Cardiac muscle cell (in vitro differentiated cells and primary cell): ENCODE measurements at places on chromosomes 16 and 17. TPM values are rescaled to one million over a fixed set of nuclear protein-coding genes. Genes with fewer than 3 reads are reported as not detected.

PDF gene
- total RNA-seq = 16.1 and 16.7 TPM in 2 replicates

CRYM gene
- 0.21 TPM in 1 of 2 replicates, not detected in the other for total RNA-seq

EPOP gene
- total RNA-seq = 13.4 and 13.9 TPM in 2 replicates

CTF1 gene
- total RNA-seq = 4.9 and 5.0 TPM in 2 replicates

TSPAN10 gene
- 5.0 TPM in 2 replicates for total RNA-seq

RNU2-1 gene
- not detected in 2 replicates for total RNA-seq

OXLD1 gene
- 100 and 130 TPM in 2 replicates for total RNA-seq

TP53I13 gene
- 100 and 105 TPM in 2 replicates for total RNA-seq

LIMD2 gene
- 58.8 and 76.3 TPM in 2 replicates for total RNA-seq

MYH8 gene
- total RNA-seq = not detected in 2 replicates

PRR15L gene
- total RNA-seq = not detected in 2 replicates

OR1A1 gene
- not detected in 2 replicates for total RNA-seq

KRT28 gene
- total RNA-seq = not detected in 2 replicates

MAF gene
- total RNA-seq = 18.7 and 21.5 TPM in 2 replicates

P2RX5 gene
- total RNA-seq = 0.09 and 0.46 TPM in 2 replicates

AGRP gene
- total RNA-seq = not detected in 2 replicates

RAD51D gene
- 4.9 and 5.8 TPM in 2 replicates for total RNA-seq

COPRS gene
- total RNA-seq = 66.0 and 104 TPM in 2 replicates

SMIM22 gene
- total RNA-seq = not detected in 2 replicates

NAGLU gene
- 49.0 and 56.9 TPM in 2 replicates for total RNA-seq

RAI1 gene
- total RNA-seq = 29.7 and 46.2 TPM in 2 replicates

GSDMA gene
- total RNA-seq = not detected in 2 replicates

IRX5 gene
- total RNA-seq = 69.1 and 93.0 TPM in 2 replicates

ATP2A1 gene
- total RNA-seq = 2.6 and 2.7 TPM in 2 replicates

KREMEN2 gene
- total RNA-seq = 2.6 and 3.9 TPM in 2 replicates

CIITA gene
- 0.06 TPM in 1 of 2 replicates, not detected in the other for total RNA-seq

RPL13 gene
- total RNA-seq = 4,932 and 5,939 TPM in 2 replicates

MYH11 gene
- 2.0 and 16.3 TPM in 2 replicates for total RNA-seq

PERCC1 gene
- total RNA-seq = 0.18 TPM in 1 of 2 replicates, not detected in the other

SLC7A5 gene
- total RNA-seq = 5.4 and 7.4 TPM in 2 replicates

CACNG5 gene
- not detected in 2 replicates for total RNA-seq

SPATA22 gene
- not detected in 2 replicates for total RNA-seq

PIRT gene
- not detected in 2 replicates for total RNA-seq

SCGB1C2 gene
- total RNA-seq = not detected in 2 replicates

CCDC154 gene
- total RNA-seq = 0.32 and 1.5 TPM in 2 replicates

NXPH3 gene
- total RNA-seq = 8.1 and 9.0 TPM in 2 replicates

G6PC1 gene
- not detected in 2 replicates for total RNA-seq

C17orf50 gene
- 0.21 and 0.74 TPM in 2 replicates for total RNA-seq

KRTAP4-7 gene
- total RNA-seq = not detected in 2 replicates

HAP1 gene
- 0.98 and 1.8 TPM in 2 replicates for total RNA-seq

DHX58 gene
- 0.42 and 1.2 TPM in 2 replicates for total RNA-seq

TBCD gene
- 32.1 and 55.7 TPM in 2 replicates for total RNA-seq

SLC39A11 gene
- 10.8 and 11.7 TPM in 2 replicates for total RNA-seq

IL17C gene
- total RNA-seq = not detected in 2 replicates

SLC16A13 gene
- 3.7 and 4.0 TPM in 2 replicates for total RNA-seq

SEPTIN1 gene
- total RNA-seq = 0.92 and 0.95 TPM in 2 replicates

EPX gene
- not detected in 2 replicates for total RNA-seq

NPIPB8 gene
- total RNA-seq = not detected in 2 replicates

SSTR5 gene
- not detected in 2 replicates for total RNA-seq

SPNS2 gene
- total RNA-seq = 1.0 and 3.5 TPM in 2 replicates

CRK gene
- 25.0 and 28.7 TPM in 2 replicates for total RNA-seq

PRSS33 gene
- not detected in 2 replicates for total RNA-seq

TEKT1 gene
- 0.28 TPM in 1 of 2 replicates, not detected in the other for total RNA-seq

ITPRIPL2 gene
- total RNA-seq = 4.1 and 9.7 TPM in 2 replicates

SOCS3 gene
- total RNA-seq = 51.7 and 59.0 TPM in 2 replicates
